ENCODE measurements at places on chromosomes 12 and 14.

DNA sequence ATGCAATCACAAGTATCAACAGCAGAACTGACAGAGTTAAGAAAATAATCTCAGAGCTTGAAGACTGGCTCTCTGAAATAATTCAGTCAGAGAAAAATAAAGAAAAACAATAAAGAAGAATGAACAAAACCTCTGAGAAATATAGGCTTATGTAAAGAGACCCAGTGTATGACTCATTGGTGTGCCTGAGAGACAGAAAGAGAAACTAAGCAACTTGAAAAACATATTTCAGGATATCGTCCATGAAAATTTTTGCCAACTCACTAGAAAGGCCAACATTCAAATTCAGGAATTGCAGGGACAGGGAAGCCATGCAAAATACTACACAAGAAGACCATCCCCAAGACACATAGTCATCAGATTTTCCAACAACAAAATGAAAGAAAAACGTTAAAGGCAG is 56.2 kb downstream of the APOBEC1 start:
- no peak for DNase-seq

GRCh38 chr12:112992541-112993398 is 14.5 kb downstream of the OAS2 start:
- DNase-seq: peak; percentile 54

GRCh38 chr12:52495389-52495788 is 2.3 kb upstream of the KRT6A start:
- DNase-seq: no peak

DNA sequence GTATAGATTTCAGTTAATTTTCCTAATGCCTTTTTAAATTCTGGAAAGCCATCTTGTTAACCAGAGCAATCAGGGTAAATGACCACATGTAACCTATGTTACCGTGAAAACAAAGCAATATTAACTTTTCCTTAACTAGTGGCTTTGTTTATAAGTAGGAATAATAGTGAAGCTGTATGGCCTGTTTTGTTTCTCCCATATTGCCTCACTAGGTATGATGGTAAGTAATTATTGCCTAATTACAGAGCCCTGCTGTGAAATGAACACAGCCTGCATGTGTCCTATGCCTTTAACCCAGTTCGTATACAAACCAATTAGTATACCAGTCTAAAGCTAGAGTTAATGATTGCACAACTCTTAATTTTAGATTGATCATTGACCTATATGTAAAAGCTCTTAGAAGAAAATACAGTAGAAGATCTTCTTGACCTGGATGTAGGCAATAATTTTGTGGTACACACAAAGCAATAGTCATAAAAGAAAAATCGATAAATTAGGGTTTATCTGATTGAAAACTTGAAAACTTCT is 249.9 kb downstream of the CCDC91 start:
- no peak for DNase-seq

GRCh38 chr14:104694991-104695659 is 5.7 kb downstream of the INF2 start:
- DNase-seq: no peak

GRCh38 chr12:109605016-109605415 is 31.4 kb downstream of the MVK start:
- no peak for DNase-seq

DNA sequence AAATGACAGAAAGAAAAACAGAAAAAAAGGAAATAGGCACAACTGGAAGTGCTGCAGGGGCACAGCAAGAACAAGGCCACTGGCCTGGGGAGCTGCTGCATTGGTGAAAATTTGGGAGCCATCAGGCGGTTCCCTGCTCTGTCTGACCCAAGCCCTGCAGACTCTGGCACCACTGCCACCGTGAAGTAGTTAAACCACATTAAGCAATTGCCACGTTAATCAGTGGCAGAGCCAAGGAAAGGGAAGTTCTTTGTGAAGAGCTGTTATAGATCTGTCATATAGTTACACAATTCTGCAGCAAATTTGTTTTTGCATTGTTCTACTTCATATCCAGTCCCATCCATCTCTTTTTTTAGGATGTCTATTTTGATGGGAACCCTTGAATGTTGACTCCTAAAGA is 915.3 kb downstream of the FSCB start:
- DNase-seq: no peak

DNA sequence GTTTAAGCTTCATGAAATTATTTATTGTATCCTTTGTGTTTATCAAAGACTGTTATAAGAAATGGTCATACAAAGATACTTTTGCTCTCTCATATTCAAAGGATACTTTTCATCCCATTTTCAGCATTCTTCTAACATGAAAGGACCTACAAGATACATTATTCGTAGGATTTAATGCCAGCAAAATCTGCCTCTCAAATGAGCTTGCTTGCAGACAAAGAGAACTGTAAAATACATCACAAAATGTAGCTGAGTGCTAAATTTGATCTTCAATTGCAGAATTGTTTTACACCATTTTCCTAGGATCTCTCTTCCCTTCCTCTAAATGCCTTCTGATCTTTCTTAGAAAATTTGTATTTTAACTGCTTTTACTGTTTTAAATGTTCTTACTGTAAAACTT is 333.0 kb upstream of the NAV3 start:
- no peak for DNase-seq

DNA sequence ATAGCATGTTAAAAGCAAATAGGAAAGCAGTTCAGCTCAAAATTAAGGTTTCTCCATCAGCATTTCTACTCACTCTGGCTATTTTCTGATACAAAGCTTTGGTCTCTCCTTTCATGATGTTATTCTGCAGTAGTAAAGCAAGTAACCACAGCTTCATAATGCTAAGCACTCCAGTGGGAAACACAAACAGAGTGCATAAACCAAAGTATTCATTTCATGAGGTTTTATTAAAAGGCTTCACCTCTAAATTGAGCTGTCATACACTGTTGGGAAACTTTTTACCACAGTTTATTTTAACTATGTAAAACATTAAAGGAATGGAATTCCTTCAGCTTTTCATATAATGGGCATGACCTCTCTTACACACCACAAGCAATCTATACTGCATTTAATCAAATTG is 157.9 kb upstream of the LMO3 start:
- no peak for DNase-seq

- no peak for DNase-seq
Measured at GRCh38 chr12:120496413-120497340, 764 bp downstream of the DYNLL1 start.

DNA sequence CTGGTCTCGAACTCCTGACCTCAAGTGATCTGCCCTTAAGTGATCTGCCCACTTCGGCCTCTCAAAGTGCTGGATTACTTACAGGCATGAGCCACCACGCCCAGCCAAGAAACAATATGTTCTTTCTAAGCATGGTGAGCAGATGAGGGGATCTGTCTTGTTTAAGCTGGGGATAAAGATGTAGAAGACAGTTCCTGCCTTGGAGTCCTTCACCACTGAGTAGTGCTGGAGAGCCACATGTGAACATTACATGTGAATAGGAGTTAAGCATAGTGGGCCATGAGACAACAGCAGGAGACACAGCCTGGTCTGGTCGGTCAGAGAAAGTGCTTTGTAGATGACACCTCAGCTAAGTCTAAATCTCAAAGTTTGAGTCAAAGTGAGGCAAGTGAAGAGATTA is 26.0 kb downstream of the TMBIM6 start:
- DNase-seq: no peak

GRCh38 chr12:92921877-92922276 is 7.2 kb downstream of the EEA1 start:
- no peak for DNase-seq

GRCh38 chr12:24752763-24753462 is 196.0 kb downstream of the BCAT1 start:
- no peak for DNase-seq

GRCh38 chr14:61322011-61322798 is 826 bp downstream of the PRKCH start:
- DNase-seq: no peak

DNA sequence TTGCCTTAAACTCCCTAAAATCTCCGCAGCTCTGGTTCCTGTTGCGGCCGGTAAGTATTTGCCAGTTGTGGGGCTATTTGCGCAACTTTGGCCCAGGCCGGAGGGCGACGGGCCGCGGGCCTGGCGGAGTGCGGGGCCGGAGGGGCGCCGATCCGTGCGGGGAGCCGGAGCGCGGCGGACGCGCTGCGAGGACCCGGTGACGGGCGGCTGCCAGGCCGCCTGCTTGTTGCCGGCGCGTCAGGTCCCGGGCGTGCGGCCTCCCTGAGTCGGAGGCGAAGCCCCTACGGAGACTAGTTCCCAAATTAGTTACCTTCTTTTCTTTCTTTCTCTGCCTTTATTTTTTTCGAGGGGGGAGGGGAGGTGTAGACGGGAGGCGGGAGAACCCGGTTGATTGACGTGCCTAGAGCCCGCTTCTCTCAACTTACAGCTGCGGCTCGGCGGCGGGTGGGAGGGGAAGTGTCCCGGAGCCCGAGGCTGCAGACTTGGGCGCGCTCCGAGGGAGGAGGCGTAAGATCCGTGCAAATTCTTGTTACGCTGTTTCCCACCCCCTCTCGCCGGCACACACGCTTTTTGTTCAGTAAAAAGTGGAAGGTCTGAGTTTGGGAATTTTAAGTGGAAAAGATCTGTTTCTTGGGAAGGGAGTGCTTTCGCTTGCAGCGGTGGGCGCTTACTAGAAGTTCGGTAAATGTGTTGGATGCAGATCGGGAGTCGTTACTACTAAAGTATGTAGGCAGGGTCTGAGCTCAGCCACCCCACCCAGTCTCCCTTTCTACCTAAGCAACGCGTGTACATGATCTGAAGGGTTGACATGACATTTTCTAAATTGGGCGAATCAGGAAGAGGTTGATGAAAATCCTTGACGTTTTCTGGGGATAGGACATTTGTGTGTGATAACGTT is 576 bp downstream of the ZBTB1 start:
- no peak for DNase-seq

GRCh38 chr14:96965885-96966595 is 168.9 kb downstream of the VRK1 start:
- no peak for DNase-seq

GRCh38 chr14:63423381-63423780 is 104.6 kb upstream of the GPHB5 start:
- DNase-seq: no peak

- no peak for DNase-seq
Measured at GRCh38 chr12:122943196-122943595, 23.1 kb downstream of the ABCB9 start.

GRCh38 chr12:88307961-88308360 is 165.9 kb downstream of the TMTC3 start:
- no peak for DNase-seq

DNA sequence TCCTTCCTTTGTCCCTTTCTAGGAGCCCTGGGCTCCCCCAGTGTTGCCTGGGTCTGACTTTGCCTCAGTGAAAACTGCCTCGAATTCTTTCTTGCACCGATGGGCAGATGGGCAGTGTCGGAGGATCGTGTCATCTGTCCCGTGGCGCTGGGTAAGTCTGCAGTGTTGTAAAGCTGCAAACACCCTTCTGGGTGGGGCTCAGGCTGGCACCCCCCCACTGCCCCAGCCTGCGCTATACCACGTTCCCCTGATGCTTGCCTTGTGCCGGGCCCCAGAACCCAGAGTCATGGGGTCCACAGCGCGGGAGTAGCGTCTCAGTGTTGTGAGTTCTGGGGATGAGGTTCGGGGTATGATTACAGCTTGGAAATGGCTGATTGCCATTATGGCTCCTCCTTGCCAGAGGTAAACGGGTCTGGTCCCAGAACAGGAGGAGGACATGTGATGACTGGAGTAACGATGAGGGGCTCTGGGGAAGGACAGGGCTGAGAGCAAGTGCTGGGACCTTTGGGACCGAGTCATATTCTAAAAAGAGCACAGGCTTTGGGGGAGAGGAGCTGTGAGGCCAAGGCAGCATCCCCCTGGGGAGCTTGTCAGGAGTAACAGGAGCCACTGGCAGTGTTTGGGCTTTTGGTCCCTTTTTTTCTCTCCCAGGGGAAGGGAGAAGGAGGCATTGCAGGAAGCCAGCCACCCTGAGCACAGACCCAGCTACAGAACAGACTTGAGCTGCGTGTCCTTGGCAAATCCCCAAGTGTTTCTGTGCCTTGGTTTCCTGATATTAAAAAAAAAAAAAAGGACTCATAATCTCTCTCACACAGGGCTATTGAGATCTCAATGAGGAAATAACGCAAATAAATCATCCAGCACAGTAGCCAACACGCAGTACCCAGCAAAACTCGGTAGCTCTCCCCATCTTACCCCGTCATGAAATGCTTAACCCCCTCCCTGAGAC is 4.3 kb downstream of the RTL1 start:
- no peak for DNase-seq

GRCh38 chr12:6392504-6392903 is 8.5 kb downstream of the LTBR start:
- no peak for DNase-seq

DNA sequence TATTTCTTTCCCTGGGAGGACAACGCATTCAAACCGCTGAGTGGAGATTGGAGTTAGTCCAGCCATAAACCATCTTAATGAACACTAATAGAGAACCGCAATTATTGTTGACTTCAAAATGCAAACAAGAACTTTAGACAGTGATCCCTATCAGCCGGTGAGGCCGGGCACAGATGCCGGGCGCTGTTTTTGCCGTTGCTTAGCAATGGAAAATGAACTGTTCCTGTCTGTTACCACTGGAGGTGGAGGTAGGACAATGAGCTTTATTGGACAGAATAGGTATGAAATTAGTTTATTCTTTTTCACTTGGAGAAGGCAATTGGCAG is 216.8 kb downstream of the TTC8 start:
- no peak for DNase-seq

- no peak for DNase-seq
Measured at GRCh38 chr14:75667099-75667765, 6.2 kb downstream of the TTLL5 start.

GRCh38 chr12:91133871-91134270 is 22.6 kb upstream of the LUM start:
- DNase-seq: no peak

DNA sequence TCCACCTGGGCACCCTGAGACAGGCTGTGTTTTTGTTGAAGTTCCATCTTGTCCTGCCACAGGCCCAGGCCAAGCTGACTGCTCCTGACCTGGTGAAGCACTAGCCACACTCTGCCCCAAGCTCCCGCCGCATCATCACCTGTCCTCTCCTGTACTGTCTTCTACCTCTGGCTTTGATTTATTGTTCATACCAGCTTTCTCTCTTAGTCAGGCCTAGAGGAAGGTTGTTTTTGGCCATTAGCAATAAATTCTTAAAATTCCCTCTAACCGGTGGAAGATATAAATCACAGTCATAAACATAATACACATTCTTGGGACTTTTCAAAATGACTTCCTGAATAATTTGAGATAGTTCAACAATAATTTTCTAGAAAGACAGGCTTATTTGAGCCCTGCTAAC is 169.4 kb downstream of the DAD1 start:
- no peak for DNase-seq
